ENCODE measurements at places on chromosomes 6 and 20.

DNA sequence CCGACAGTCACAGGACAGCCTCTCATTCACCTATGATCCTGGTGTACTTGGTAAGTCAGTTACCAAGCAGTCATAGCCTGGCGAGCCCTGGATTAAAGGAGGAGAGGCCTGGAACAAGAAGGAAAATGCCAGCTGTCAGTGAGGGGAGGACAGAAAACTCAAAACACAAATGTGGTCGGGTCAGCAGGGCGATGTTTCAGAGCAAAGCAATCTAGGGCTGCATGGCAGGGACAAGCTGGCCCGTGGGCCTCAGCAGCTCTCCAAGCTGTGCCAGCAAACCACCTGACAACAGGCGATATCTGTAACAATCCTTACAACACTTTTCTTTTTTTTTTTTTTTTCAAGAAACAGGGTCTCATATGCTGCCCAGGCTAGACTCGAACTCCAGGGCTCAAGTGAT lies 40.3 kb downstream of the MGME1 start:
- DNase-seq = no peak

DNA sequence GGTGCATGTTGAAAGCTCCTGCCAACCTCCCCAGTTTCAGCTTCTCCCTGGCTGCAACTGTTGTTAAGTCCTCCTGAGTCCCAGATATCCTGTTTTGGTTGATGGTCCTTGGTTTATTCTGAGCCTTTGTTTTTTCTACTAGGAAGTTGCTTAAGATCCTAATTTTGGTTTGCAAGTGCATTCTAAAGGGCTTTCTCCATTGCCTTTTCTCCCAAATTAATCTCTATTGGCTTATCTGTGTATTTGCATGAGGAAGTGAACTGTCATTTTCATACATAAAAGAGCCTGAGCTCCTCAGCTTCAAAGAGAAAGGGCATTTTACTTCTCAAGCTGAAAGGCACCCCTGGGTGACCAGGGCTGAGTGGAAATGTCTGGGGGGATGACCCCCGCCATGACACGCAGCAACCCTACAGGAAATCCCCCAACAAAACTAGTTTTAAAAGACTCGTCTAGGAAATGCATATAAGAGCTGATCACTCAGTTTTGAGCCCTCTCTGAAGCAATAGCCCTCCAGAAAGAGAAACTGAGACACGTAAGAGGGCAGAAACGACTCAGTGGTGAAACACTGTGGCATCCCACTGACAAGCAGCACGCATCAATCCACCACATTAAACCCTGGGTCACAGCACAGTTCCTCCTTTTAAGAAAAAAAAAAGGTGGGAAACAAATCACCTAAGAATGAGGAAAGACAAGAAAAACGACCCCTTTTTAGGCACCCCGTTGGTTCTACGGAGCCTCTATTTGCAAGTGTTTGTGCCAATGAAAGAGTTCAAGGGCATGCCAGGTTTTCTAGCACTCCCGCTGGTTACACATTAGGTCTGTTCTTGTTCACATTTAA lies 140.9 kb downstream of the THBS2 start:
- DNase-seq = no peak

DNA sequence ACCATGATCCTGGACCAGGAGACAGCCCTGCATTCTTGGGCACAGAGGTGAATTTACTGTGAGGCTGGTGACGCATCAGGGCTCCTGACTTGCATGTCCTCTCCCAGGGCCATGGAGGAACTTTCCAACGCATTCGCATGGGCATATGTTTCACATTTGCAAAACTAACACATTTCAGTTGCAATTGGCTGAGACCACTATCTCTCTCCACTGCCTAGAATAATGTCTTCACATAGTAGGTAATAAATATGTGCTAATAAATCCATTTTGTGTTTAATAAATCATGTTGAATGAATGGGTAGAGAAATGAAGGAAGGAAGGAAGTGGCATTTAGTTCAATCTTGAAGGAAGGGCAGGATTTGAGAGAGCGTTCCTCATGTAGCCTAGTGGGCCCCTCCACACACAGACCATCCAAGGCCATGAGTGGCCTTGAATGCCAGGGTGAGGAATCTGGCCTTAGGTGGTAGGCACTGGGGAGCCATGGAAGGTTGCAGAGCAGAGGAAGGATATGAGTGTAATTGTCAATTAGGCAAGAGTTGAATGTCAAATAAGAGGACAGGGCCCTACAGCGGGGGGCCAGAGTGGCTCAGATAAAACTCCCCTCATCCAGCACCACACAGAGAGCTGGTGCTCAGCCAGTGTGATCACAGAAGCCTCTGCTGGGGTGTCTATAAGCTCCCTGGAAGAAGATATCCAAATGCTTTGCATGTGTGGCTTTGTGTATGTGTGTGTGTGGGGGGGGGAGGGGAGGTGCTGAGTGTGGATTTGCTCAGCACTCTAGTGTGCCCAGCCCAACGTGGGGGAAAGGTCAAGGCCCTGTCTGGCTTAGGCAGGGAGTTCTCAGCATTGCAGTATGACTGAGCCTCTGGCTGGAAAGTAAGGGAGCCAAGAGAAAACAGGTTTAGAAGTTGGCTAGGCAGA lies 30.9 kb upstream of the CCN5 start:
- DNase-seq = no peak

GRCh38 chr6:150228072-150228733 lies 85.4 kb downstream of the PPP1R14C start:
- DNase-seq = no peak

- DNase-seq = no peak
Measured at GRCh38 chr6:34696189-34696738, 303 bp downstream of the ILRUN start.

DNA sequence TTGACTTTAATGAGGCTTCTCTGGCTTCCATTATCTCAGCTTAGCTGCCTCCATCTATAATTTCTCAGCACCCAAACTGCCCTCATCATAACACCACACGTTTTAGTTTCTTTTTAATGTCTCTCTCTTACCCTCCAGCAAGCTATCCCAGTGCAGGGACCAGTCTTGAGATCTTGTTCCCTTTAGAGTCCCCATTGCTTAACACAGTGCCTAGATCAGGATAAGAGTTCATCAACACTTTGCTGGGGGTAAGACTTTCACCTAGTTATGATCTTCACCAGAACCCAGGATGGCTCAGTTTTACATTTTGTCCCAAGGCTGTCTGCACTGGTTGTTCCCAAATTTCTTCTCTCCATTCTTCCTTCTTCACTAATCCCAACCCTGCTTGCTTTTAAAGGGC lies 126.1 kb downstream of the OR2B2 start:
- DNase-seq = no peak

DNA sequence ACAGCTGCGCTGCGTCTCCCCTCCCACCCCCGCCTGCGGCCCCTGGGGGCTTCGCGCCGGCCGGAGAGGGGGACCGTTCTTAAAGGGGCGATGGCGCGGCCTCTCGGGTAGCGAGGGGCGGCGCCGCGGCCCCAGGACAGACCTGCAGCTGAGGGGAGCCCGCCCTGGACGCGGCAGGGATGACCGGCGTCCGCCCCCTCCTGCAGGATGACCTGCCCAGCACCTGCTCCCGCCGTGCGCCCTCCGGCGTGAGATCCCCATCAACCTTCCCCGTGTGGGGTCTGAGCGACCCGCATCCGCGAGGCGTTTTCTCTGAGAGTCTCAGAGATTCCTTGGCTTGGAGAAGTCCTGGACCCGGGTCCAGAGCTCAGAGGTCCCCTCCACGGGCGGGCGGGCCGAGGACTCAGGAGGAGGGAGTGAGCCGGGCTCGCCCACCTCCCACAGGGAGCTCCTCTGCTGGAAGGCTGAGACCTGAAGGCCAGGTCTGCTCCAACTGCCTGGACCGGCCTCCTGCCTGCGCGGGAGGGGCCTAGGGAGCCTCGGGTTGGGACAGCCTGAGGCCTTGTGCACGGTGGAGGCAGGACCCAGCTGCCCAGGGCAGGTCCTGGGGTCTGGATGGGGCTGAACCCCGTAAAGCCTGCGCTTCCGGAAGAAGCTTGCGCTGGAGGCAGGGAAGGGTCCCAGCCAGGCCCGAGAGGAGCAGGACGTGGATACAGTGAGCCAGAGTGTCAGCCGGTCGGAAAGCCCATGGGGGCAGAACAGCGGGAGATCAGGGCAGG lies 532 bp upstream of the NKAIN4 start:
- no peak for DNase-seq

GRCh38 chr6:106141441-106142237 lies 55.5 kb downstream of the PRDM1 start:
- no peak for DNase-seq

GRCh38 chr6:71602385-71603007 lies 283.9 kb upstream of the RIMS1 start:
- no peak for DNase-seq

- DNase-seq = no peak
Measured at GRCh38 chr6:4671587-4672115, 104.6 kb upstream of the CDYL start.

- DNase-seq = no peak
Measured at GRCh38 chr6:140002396-140003022, 628.1 kb upstream of the CITED2 start.

DNA sequence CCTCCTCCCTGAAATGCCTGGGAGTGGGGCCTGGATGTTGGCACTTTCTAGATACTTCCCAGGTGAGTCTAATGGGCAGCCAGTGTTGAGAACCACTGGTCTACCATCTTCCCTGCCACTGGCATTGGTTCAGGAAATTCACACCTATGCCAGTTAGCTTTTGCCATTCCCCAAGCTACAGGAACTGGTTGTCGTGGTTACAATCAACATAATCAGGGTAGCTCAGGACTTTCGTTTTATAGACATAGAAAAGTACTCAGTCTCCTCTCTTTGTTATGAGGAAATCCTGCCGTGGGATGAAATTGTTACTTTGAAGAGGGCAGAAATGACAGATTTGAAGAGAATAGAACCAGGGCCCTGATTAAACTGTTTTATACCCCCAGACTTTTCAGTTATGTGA lies 127.9 kb upstream of the FOXO3 start:
- DNase-seq = no peak

Data from stimulated activated CD8-positive, alpha-beta memory T cell treated with anti-CD3 and anti-CD28 coated beads, Interleukin-7, amount 100 ng/mL, for 1 hour (primary cell).